ENCODE measurements at places on chromosomes 6 and 20.

- DNase-seq, result no peak
These were observed 354.1 kb upstream of the MAP3K7 start for GRCh38 chr6:90940812-90941481.

DNA sequence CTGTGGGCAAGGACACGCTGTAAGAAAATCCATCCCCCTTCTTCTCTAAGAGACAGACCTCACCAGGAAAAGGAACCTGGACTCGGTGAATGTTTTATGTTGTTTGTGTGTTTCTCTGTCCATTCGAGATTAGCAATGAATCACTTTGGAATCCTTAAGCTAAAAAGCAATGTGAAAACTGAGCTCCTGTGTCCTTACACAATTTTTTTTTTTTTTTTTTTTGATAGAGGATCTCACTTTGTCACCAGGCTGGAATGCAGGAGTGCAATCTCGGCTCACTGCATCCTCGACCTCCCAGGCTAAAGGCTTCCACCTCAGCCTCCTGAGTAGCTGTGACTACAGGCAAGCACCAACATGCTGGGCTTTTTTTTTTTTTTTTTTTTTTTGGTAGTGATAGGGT lies 32.1 kb downstream of the BFSP1 start:
- no peak for DNase-seq

- DNase-seq, result no peak
These were observed 120.8 kb downstream of the OR2B2 start for GRCh38 chr6:27791182-27791943.

- no peak for DNase-seq
These were observed 353.0 kb upstream of the MAP3K7 start for GRCh38 chr6:90939906-90940305.

DNA sequence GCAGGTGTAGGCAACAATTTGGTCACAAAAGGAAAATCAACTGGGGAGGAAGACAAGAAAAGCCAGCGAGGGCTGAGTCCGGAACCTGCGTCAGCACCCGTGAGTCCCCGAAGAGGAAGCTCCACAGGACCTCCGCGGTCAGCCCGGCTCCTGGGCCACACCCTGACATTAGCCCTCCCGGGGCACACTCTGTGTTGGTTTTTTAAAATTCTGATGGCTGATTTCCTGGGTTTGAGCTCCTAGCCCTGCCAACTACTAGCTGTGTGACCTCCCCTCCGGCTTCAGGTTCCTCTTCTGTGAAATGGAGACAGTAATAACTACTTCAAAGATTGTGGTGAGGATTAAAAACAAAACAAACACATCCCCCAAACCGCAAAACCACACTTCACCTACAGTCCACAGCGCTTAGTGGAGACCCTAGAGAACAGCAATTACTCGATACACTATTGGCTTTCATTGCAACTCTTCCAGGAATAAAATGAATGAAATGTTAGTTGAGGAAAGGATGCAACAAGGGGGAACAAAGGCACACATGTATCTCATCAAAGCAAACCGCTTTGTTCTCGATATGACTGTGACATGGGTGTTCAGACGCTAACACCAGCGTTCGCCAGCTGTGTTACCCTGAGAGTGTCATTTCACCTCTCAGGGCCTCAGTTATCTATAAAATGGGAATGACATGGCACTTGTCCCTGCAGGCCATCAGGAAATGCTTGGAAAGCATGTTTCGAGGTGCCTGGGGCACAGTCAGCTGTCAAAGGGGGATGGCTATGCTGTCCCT lies 985 bp downstream of the ZBP1 start:
- DNase-seq, result peak; percentile 61

- DNase-seq, result no peak
These were observed 243.7 kb upstream of the RREB1 start for GRCh38 chr6:6863970-6864639.

- no peak for DNase-seq
These were observed 54.2 kb downstream of the BCAS4 start for GRCh38 chr20:50848846-50849673.

- DNase-seq, result no peak
These were observed 305.9 kb downstream of the CLIC5 start for GRCh38 chr6:45709781-45710220.
